ENCODE measurements at places on chromosomes 2 and 18.

DNA sequence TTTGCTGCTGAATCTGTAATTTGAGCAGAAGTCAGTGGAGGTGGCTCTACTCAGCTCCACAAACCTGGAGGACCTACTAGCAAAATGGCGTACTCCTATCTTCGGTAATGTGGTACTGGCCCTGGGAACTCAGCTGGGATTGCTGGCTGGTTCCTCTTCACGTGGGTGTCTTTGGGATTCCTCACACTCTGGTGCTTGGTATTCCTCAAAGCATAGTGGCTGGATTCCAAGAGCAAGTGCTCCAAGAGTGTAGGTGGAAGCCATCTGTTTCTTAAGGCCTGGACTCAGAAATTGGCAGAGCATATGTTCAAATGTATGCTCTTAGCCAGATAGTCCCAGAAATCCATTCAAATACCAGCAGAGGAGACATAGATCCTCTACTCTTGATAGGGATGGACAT lies 281.9 kb upstream of the CDH7 start:
- DNase-seq = no peak

- no peak for DNase-seq
These were observed 74.7 kb upstream of the MGAT4A start for GRCh38 chr2:98805412-98806171.

DNA sequence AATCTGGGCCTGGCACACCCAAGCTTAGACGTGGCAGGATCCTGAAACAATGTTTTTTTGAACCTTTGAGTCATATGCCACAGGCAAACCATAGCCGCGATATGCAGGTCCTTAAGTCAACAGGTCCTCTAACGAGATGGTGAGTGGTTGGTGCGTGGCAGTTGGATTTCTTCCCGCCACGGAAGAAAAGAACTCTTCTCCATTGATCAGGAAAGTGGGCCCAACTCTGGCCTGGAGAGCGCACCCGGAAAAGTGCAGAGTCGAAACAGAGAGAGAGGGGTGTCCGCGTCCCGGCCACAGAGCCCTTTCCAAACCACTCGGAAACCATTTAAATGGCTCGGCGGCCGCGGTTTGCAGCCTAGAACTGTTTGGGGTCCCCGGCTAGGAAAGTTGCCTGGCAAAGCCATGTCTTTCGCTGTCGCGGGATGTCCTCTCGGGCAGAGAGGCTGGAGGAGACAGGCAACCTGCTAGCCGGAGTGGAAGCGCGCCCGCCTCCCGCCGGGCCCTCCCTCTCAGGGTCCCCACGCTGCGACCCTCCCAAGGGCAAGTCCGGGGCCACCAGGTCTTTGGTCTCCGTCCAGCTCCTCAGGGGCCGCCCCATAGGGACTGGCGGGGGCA lies 777 bp downstream of the GALNT3 start:
- no peak for DNase-seq

- no peak for DNase-seq
These were observed 192.0 kb downstream of the SLC8A1 start for GRCh38 chr2:40259900-40260299.

- no peak for DNase-seq
These were observed 146.1 kb downstream of the DCC start for GRCh38 chr18:52486052-52486451.

DNA sequence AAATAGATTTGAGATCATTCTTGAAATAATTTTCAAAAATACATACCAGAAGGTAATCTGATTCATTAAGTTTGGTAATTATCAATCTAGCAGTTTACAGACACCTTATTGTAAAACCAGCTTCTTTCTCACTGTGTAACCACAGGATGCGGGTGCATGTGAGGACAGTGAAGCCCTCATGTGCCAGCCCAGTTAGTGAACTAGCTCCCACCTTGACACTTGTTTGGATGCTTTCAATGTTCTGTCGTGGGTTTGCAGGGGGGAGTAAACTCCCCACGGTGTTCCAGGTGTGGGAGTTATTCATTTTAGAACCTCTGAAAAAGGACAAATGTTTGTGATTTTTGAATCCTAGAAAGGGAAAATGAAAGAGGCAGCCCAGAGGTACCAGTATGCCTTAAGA lies 59.0 kb downstream of the WDSUB1 start:
- no peak for DNase-seq

DNA sequence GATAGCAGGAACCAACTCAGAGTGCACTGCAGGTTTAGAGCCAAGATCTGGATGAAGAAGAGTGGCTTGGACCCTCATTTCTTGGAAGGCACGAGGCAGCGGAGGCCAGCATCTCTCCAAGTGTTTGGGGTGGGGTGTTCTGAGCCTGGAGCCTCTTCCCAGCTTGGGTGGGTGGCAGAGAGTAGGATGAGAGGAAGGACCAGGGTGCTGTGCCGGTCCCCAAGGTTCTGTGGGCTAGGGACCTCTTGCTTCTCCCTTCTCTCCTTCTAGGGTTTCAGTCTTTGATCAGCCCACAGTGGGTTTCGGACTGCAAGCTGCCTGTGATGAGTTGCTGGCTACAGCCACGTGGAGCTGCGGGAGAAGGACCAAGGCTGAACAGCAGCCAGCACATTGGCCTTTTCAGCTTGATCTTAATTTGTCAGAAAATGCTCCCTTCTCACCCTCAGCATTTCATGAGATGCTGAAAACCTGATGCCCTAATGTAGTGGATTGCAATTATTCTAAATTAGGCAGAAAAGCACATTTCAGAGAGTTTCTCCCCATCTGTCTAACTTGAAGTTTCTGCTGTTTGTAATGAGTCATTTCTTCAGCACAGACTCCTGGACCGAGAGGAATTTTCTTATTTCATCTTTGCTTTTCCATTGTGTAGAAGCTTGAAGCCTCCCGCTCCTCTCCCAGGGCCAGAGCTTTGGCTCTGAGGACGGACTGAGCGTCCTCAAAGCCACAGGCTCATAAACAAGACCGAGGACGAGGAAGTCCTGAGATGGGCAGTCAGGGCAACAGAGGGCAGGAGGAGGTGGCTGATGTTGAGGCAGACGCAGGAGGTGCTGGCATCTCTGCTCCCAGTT lies 99.1 kb upstream of the HDAC4 start:
- no peak for DNase-seq

DNA sequence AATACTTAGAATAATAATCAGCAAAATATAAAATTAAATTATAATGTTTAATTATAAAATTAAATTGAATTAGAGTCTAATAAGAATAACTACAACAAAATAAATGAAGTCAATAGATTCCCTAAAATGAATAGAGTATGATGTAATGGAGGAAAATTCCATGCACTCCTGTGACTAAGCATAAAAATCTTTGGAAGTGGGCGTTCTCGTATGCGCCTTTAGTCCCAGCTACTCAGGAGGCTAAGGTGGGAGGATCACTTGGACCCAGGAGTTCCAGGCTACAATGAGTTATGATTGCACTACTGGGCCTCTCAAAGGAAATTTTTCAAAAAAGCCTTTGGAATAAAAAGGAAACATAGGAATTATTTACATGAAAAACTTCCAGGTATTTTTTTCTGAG lies 955.4 kb upstream of the POU3F3 start:
- no peak for DNase-seq

DNA sequence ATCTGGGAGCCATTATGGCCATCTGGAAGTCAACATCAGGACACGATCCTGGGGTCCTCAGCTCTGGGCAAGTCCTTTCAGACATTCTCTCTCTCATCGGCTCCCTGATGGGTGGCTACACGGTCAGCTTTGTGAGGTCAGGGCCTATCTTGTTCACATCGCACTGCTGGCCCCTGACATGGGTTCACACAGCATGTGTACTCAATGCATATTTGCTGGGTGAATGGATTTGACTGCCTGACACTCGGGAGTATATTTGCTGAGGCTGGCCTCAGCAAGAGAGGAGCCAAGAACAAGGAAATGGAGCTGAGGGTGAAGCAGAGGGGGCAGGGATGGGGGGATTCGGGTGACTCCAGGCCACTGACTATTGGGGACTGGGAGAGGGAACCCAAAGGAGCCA lies 50.5 kb downstream of the SLC4A5 start:
- DNase-seq = no peak

GRCh38 chr2:43127208-43127940 lies 99.0 kb downstream of the ZFP36L2 start:
- DNase-seq = no peak
